Stimulated activated CD4-positive, alpha-beta T cell treated with anti-CD3 and anti-CD28 coated beads, Interleukin-4, amount 100 ng/mL, for 24 hours (primary cell): ENCODE measurements at places on chromosomes 2 and 18.

GRCh38 chr2:130728007-130728454, 839 bp upstream of the GPR148 start:
- DNase-seq: peak; percentile 33

DNA sequence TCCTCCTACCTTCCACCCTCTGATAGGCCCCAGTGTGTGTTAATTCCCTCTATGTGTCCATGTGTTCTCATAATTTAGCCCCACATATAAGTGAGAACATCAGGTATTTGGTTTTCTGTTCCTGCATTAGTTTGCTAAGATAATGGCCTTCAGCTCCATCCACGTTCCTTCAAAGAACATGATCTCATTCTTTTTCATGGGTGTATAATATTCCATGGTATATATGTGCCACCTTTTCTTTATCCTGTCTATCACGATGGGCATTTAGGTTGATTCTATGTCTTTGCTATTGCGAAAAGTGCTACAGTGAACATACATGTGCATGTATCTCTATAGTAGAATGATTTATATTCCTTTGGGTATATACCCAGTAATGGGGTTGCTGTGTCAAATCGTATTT, 46.8 kb upstream of the PDE1A start:
- DNase-seq: no peak

GRCh38 chr2:75925331-75926024, 214.8 kb upstream of the GCFC2 start:
- no peak for DNase-seq

DNA sequence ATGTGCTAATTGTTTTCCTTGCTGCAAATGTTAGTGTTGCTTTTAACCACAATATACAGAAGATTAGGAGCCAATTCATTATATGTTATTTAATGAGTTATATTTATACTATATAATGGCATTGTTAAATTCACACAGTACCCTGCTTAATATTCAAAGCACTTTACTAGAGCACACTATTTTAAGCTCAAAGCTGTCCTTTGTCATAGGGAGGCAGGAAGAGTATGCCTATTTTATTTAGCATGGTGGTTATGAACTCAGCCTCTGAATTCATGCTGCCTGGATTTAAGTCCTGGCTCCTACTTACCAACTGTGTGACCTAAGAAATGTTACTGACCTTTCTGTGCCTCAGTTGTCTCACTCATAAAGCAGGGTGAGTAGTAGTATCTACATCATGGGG, 80.5 kb downstream of the FASTKD2 start:
- DNase-seq: no peak

GRCh38 chr2:203578759-203579643, 43.9 kb upstream of the RAPH1 start:
- peak; percentile 40 for DNase-seq

DNA sequence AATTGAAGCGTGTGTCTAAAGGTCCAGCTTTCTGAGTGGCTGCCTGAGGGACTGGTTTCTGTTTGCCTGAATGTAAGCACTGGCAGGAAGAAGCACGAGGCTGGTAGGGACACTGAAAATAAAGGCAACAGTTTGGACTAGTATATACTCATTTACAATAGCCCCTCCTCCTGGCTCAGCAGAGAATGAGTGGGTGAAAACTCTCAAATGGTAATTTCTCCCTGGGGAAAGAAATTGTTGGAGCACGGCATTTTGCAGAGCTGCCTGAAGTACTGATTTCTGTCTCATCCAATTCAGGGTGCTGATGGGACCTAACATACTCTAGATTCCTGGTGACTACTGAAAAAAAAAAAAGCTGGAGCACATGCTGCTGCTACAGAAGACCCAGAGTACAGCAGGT, 17.3 kb upstream of the SPP2 start:
- no peak for DNase-seq

- DNase-seq: no peak
Observed at GRCh38 chr18:37393945-37394609, 171.5 kb downstream of the CELF4 start.

- DNase-seq: no peak
Observed at GRCh38 chr18:49030692-49031443, 80.1 kb upstream of the SMAD7 start.

DNA sequence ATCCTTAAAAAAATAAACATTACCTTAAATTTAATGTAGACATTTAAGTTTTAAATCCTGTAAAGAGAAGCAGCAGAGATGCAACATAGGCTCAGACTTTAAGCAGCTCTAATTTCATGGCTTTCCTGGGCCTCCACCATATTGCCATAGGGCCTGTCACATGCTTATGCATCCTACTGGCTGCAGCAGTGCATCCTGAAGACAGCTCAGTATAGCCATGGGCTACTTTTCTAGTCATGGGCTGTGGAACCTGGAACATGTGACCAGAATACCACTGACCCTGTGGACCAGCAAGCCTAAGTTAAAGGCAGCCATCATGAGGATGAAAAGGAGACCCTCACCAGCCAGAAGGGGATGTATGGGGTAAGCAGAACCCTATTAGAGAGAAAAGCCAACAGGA, 10.7 kb downstream of the RMP24 start:
- DNase-seq: no peak

GRCh38 chr2:14451312-14451711, 181.2 kb upstream of the LRATD1 start:
- DNase-seq: no peak

GRCh38 chr2:81529944-81530343, 1225.4 kb upstream of the LRRTM1 start:
- no peak for DNase-seq

- DNase-seq: peak; percentile 24
Observed at GRCh38 chr2:160266037-160266551, 66.0 kb upstream of the ITGB6 start.

- no peak for DNase-seq
Observed at GRCh38 chr18:48566589-48566988, 27.8 kb downstream of the CTIF start.

GRCh38 chr18:61006687-61007224, 326.5 kb upstream of the CDH20 start:
- DNase-seq: no peak

DNA sequence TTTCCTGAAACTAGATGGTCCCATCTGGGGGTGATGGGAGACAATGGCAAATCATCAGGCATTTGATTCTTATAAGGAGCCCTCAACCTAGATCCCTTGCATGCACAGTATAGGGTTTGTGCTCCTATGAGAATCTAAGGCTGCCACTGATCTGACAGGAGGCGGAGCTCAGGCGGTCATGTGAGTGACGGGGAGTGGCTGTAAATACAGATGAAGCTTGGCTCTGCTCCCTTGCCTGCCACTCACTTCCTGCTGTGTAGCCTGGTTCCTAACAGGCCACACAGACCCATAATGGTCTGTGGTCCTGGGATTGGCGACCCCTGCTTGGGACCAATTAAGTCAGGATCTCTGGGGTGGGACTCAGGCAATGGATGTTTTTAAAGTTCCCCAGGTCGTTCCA, 293.4 kb downstream of the ZNF521 start:
- DNase-seq: no peak

DNA sequence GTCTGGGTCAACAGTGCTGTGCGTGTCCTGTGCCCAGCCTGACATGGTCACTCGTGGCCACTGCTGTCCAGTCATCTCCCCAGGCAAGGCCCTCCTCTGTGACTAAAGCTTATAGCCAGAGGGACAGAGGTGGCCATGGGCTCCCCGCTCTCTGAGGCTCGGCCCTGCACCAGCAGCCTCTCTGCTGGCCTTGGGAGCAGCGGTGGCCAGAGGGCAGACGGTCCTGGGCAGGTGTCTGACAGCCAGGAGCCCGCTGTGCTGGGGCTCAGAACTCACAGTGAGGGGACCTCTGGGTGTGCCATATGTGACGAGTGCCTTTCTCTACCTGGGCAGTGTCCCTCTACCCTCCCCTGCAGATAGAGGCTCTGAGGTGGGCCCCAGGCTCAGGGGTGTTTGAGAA, 98.7 kb downstream of the FAM210A start:
- DNase-seq: no peak

- no peak for DNase-seq
Observed at GRCh38 chr2:221500501-221501209, 71.4 kb downstream of the EPHA4 start.

DNA sequence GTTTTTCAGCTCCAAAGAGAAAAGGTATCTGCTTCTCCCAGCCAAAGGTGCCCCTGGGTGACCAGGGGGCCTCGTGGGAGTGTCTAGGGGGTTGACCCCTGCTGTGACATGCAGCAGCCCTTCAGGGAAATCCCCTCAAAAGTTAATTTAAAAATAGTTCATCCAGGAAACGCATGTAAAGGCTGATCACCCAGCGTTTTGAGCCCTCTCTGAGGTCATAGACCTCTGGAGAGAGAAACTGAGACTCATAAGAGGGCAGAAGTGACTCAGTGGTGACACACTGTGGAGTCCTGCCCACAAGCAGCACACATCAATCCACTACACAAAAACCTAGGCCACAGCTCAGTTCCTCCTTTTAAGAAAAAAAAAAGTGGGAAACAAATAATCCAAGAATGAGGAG, 11.9 kb downstream of the GAL3ST2 start:
- peak; percentile 72 for DNase-seq

GRCh38 chr2:144452169-144452988, 67.5 kb downstream of the ZEB2 start:
- no peak for DNase-seq

- no peak for DNase-seq
Observed at GRCh38 chr18:75324686-75325257, 102.7 kb downstream of the SMIM21 start.

- no peak for DNase-seq
Observed at GRCh38 chr2:86229221-86229620, 30.0 kb downstream of the MRPL35 start.

DNA sequence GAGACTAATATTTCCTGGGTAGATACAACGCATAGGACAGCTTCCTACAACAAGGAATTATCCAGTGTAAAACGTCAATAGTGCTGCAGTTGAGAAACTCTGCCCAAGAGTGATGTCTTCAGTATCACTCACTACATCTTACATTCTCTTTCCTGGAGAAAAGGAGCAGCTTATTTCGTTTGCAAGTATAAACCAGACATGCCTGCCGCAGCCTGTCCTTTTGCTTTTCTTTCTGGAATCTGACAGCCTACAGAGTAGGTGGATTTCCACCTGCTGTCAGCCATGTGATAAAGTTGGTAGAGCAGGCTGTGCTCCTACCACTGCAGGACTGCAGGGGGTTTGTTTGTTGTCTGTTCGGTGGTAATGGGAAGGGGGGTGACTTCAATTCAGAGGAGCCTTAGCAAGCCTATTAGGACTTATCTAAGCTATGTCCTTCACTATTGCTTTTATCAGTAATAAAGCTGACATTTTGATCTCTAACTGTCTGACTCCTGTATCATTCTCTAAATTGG, 439.1 kb downstream of the GRB14 start:
- no peak for DNase-seq

DNA sequence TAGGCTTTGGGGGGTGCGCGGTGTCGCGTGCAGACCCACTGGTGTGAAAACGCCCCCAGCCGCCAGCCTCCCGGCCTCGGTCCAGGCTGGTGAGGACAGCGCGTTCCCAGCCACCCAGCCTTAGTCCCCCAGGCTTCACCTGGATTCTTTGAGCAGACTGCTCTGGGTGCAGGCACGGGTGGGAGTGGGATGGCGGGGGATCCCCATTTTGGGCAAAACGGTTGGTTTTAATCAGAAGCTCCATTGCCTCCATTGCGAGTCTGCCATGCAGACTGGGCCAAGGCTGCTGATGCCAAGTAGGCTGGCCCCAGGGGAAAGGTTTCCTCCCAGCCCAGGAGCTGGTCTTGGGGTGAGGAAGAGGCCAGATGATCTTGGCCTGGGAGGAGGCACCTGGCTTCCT, 445 bp downstream of the MLPH start:
- DNase-seq: no peak

DNA sequence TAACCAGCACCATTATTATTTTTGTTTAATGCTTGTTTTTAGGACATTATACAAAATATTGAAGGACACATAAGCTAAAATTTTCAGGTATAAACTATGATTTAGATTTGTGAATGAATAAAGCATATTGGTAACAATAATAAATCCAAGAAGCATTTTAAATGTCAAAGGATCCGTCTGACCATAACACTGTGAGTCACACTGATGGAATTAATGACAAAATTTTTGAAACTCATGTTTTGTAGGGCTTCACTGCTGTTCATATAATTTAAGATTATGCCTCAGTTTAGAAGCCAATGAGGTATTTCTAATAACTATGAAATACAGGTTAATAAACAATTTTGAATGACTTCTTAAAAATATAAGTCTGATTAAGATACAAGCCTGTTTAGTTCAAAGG, 124.6 kb downstream of the TMEFF2 start:
- no peak for DNase-seq

DNA sequence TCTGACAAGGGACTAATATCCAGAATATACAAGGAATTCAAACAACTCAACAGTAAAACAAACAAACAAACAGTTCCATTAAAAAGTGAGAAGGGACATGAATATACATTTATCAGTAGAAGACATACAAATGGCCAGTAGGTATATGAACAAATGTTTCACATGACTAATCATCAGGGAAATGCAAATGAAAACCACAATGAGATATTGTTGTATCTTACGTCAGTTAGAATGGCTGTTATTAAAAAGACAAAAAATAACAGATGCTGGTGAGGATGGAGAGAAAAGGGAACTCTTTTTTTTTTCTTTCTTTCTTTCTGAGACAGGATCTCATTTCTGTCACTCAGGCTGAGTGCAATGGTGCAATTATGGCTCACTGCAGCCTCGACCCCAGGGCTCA, 175.5 kb downstream of the CAMKMT start:
- no peak for DNase-seq

- peak; percentile 3 for DNase-seq
Observed at GRCh38 chr2:104938231-104938941, 84.5 kb downstream of the POU3F3 start.

DNA sequence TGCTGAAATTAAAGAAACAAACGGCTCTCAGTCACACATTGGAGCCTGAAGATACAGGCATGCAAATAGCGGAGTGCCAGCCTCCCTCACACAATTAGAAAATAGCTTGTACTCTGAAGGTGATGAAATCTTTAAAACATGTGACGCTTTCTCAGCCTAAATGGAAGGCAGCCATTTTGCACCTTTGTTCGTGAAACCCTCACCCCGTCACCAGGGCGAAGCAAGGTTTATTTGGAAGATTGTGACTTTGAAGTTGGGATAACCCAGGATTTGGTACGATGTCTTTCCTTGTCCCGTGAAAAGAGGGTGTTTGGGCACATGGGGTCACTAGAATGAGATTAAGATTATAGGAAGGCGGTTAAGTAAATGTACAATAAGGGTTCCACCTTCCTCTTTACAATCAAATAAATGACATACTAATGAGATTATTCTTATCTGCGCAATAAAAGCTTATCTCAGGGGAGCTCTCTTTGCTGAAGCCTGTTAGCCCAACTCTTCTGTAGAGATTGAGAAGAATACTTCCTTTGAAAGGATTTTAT, 4.2 kb downstream of the SH3BP4 start:
- DNase-seq: no peak

GRCh38 chr2:41990245-41990644, 57.6 kb upstream of the PKDCC start:
- no peak for DNase-seq

GRCh38 chr2:163551616-163552373, 184.0 kb downstream of the FIGN start:
- DNase-seq: no peak

- DNase-seq: no peak
Observed at GRCh38 chr2:151976945-151977353, 121.9 kb downstream of the CACNB4 start.
